Panc1 (cell line): ENCODE measurements at places on chromosomes 3 and 15. TPM values are rescaled to one million over a fixed set of nuclear protein-coding genes. Genes with fewer than 3 reads are reported as not detected.

GRCh38 chr3:111593666-111594065 lies 1.5 kb downstream of the ZBED2 start:
- no peak for DNase-seq
- no peaks in the 10 kb centered on the region for H3K4me1 ChIP-seq
- H3K27me3 ChIP-seq = no peaks in the 10 kb centered on the region
- H3K36me3 ChIP-seq = no peaks in the 10 kb centered on the region
- H3K4me3 ChIP-seq = no peak overlapping the region
- H3K27ac ChIP-seq = no peak overlapping the region

DNA sequence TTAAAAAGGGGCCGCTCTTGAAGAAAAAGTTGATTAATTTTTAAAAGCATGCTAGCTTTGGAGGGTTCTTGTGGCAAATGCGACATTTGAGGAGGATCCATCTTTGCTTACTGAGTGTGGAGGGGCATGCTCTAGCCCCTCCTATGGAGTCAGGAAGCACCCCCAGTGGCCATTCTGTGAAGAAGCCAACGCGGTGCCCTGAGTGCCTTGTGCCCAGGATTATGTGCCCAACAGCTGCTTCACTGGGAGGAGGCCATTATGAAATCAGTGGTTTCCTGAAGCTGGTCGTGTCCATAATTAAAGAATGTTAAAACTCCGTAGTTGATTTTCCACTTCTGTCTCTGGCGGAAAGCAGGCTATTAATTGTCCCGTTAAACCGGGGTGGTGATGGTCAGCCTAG lies 69.1 kb upstream of the TNFAIP8L3 start:
- no peak overlapping the region for H3K27ac ChIP-seq
- no peaks in the 10 kb centered on the region for H3K36me3 ChIP-seq
- H3K4me3 ChIP-seq = no peak overlapping the region
- peaks cover 7% of the 10 kb centered on the region for H3K4me1 ChIP-seq

- no peak overlapping the region for H3K4me3 ChIP-seq
- no peak overlapping the region for H3K27ac ChIP-seq
- DNase-seq = no peak
- H3K36me3 ChIP-seq = peaks cover 10% of the 10 kb centered on the region; the same call in 1 of the 2 replicates
- H3K4me1 ChIP-seq = no peaks in the 10 kb centered on the region
Observed at GRCh38 chr3:170267793-170268192, 45.6 kb downstream of the PRKCI start.

DNA sequence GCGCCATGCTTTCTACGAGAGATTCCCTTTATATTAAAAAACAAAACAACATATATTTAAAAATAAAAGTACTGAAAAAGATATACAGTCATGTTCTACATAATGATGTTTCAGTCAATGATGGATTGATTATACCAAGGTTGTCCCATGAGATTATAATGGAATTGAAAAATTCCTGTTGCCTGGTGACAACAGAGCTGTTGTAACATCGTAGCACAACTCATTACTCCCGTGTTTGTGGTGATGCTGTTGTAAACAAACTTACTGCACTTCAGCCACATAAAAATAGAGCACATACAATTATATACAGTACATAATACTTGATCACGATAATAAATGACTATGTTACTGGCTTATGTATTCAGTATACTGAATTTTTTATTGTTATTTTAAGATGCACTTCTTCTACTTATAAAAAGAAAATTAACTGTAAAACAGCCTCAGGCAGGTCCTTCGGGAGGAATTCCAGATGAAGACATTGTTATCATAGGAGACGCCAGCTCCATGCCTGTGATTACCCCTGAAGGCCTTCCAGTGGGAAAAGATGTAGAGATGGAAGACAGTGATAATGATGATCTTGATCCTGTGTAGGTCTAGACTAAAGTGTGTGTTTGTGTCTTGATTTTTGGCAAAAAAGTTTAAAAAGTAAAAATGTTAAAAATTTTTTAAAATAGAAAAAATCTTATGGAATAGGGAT lies 11.7 kb downstream of the CCR1 start:
- no peaks in the 10 kb centered on the region for H3K4me1 ChIP-seq
- H3K36me3 ChIP-seq = no peaks in the 10 kb centered on the region
- no peak overlapping the region for H3K27ac ChIP-seq
- DNase-seq = no peak
- no peak overlapping the region for H3K4me3 ChIP-seq

Gene CMTM8
- 9.8 TPM for total RNA-seq
